ENCODE measurements at places on chromosomes 4 and X.

- DNase-seq, result no peak
These were observed 36.4 kb downstream of the NELFA start for GRCh38 chr4:1972414-1972813.

GRCh38 chrX:43450355-43450754 lies 205.7 kb upstream of the MAOA start:
- DNase-seq, result no peak

GRCh38 chrX:45172890-45173289 lies 27.8 kb downstream of the DIPK2B start:
- no peak for DNase-seq

DNA sequence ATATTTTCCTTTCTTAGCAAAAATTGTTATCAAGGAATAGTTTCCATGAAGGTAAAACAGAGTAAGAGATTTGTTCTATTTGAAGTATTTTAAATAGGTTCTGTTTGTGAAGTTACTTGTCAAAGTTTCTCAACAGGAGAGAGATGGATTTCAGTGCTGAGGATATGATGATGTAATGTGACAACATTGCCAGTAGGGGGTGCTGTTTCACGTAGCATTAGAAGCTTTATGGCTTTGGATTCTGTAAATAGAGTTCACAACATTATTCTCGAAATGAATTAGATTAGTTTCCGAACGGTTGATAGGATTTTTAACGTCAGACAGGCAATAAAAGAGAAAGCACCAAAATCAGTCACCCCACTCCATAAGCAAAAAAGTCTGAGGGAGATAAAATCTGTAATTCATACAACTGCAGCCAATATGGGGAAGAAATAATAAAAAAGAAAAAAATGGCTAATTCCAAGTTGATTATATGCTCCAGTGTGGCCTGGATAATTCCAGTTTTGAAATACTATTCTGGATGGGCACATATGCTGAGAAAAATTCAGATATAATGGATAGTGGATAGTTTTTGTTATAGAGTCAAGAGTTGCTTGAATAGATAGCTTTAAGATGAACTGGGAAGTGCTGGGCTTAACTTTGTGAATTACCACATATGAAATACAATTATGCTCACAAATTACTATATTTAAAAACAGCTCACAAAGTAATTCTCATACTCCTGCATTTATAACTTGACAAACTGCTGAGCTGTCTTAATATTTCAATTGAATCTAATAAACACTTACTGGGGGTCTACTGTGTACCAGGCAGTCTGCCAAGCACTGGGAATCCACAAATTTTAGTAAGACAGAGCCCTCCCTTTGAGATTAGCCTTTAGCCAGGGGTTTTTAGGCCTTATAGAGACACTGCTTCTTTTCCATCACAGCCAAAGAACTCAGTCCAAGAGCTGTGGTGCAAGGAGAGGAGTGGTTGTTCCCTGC lies 109.1 kb downstream of the GPAT3 start:
- DNase-seq, result no peak

DNA sequence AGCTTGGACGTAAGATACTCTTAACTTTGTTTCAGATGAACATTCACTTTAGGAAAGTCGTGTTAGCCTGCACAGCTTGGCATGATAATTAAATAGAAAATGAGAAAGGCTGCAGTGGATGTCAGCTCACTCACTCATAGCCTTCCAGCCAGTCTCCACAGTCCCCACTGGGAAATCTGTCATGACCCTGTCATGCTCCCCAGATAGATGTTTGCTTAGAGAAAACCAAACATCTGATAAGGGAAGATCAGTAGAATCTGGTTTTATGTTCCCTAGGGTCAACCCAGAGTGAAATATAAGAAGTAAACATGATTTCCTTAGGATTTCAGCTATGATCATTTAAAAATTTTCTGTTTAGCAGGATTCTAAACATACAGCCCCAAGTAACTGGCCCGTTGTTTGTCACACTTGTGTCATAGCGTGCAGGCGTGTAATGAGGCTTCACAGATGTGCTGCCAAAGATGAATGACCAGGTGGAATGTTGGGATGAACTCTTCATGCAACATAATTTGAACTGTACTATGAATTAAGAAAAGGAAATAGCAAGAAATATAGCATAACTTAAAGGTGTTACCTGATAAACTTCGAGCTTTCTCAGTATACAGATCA lies 180.1 kb downstream of the BANK1 start:
- DNase-seq, result no peak

GRCh38 chr4:41009411-41009810 lies 204.9 kb downstream of the APBB2 start:
- no peak for DNase-seq

- no peak for DNase-seq
These were observed 54.2 kb downstream of the C4orf50 start for GRCh38 chr4:5964030-5964429.

DNA sequence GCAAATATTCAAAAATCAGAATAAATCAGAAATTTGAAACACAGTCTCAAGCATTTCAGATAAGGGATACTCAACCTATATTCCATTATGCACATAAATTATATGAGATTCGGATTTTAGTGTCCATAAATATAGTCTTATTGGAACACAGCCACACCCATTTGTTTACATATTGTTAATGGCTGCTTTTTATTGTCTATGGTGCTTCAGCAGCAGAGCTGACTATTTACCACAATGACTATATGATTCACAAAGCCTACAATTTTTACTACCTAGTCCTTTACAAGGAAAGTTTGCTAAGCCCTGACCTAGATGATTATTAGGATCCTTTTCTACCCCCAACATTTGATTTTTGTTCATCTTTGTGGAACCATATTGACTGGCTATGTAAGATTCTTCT lies 63.9 kb downstream of the IL1RAPL1 start:
- no peak for DNase-seq

DNA sequence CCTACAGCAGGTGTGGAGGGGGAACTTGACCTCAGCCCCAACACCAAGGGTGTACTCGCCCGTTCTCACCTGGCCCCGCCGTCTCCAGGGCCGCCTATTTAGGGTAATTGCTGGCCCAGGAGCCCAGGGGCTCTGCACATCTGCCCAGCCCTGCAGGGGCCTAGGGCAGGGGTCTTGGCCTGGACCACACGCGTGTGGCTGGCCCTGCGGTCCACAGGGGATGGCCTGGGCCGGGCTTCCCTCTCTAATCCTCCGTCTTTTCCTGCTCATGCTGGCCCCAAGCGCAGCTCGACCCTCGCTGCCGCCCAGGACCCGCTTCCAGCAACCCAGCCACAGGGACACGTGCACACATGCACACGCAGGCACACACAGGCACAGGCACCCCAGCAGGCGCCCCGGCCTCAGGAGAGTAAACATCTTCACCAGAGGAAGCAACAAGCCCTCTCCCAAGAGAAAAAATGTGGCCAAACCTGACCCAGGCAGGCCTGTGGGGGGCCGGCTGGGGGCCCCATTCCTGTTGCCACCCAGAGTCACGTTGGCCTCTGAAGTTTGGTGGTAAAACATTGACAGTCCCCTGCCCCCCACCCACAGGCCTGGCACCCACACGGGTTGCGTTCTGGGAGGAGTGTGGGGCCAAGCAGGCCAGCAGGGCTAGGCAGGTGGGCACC lies 24.6 kb upstream of the FGFR3 start:
- DNase-seq, result no peak

GRCh38 chr4:66728280-66728679 lies 817.0 kb downstream of the CENPC start:
- DNase-seq, result no peak

GRCh38 chrX:154396973-154397887 lies 947 bp upstream of the RPL10 start:
- DNase-seq, result no peak

DNA sequence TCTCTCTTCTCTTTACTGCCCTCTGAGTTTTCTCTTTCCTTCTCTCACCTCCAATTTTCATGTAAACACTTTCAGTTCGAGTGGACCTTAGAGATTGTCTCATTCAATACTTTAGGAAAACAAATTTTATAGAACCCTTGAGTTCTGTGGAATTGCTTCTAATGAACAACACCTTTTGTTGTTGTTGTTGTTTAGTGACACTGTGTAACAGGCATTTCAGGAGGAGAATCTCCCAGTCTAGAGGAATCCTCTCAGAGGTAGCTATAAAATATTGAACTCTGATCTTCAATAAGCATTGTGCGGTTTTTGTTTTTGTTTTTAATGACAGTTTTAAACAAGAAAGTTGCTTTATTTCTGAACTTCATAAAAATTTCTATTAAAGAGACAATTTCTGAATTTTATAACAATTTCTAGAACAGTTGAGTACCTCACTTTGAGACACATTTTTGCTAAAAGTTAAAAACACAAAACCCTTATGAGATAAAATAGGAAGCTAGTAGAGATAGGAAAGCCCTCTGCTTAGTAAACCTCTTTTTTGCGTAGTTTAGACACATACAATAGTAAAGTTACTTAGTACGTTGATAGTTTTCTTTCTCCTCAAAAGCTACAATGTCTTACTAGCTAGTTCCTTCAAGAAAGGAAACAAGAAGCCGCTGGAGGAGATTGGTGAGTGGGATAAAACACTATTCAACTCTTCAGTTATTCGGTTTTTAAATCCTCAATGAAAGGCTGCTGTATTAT lies 38.8 kb downstream of the CLCN3 start:
- DNase-seq, result no peak

GRCh38 chrX:34629572-34629971 lies 27.5 kb downstream of the TMEM47 start:
- DNase-seq, result no peak

DNA sequence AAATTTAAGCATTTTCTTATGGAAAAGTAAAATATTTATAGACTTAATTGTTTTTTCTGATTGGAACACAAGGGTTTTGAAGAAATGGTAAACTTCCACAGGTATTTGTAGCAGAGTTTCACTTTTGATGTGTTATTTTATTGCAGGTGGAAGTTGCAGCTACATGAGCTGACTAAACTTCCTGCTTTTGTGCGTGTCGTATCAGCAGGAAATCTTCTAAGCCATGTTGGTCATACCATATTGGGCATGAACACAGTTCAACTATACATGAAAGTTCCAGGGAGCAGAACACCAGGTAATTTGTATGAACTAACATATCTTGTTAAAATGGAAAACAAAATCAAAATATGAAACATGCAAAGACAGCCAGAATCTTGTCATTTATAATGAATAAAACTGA lies 117.4 kb downstream of the DIPK2B start:
- DNase-seq, result no peak

GRCh38 chr4:6221851-6222760 lies 21.8 kb upstream of the JAKMIP1 start:
- DNase-seq, result no peak

DNA sequence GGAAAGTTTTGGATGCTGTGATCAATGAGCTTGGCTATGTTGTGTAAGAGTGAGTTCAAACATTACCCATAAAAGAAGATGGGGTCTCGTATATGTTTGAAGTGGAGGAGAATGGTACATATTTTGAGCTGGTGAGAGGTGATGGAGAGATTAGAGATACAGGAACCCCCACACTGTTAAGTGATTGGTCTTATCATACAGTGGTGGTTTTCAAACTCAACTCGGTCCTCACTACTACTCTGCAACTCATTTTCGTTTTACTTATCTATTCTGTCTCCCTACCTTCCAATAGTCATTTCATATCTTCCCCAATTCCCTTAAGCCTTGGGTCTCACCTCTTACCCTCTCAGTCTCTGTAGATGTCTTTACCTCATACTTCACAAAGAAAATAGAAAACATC lies 16.4 kb upstream of the TNIP3 start:
- no peak for DNase-seq

GRCh38 chrX:75151827-75152592 lies 4.1 kb downstream of the ABCB7 start:
- no peak for DNase-seq

DNA sequence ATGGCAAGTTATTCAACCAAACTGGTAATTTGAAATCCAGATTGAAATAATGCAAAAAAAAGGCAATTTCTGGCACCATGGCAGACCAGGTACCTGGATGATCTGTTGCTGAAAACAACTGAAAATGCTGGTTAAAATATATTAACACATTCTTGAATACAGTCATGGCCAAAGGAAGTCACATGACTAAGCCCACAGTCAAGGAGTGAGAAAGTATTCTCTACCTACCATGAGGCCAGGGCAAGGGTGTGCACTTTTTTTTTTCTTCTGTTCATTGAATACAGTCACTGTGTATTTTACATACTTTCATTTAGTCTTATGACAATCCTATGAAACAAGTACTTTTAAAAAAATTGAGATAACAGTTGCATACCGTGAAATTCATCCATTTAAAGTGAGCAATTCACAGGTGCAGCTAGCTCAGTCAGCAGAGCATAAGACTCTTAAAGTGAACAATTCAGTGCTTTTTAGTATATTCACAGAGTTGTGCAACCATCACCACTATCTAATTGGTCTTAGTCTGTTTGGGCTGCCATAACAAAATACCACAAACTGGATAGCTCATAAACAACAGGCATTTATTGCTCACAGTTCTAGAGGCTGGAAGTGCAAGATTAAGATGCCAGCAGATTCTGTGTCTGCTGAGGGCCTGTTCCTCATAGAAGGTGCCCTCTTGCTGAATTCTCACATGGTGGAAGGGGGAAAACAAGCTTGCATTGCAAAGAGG lies 4.8 kb upstream of the MPP1 start:
- no peak for DNase-seq

DNA sequence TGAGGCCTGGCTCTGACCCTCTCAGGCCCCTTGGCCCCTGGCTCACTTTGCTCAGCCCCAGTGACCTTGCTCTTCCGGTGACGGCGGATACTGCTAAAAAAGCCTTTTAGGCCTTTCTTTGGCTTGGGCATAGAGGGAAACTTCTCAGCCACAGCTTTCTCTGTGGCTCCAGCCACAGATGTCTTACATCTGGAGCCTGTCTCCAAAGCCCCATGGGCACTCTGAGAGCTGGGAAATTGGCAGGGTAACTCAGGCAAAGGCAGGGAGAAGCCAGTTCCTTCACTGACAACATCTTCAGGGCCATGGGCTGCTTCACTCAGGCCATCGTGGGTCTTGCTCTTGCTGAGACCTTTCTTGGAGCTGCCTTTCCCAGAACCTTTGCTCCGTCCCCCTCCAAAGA lies 12.8 kb downstream of the AMER1 start:
- no peak for DNase-seq

- DNase-seq, result no peak
These were observed 34.6 kb upstream of the DIAPH2 start for GRCh38 chrX:96650023-96650422.

DNA sequence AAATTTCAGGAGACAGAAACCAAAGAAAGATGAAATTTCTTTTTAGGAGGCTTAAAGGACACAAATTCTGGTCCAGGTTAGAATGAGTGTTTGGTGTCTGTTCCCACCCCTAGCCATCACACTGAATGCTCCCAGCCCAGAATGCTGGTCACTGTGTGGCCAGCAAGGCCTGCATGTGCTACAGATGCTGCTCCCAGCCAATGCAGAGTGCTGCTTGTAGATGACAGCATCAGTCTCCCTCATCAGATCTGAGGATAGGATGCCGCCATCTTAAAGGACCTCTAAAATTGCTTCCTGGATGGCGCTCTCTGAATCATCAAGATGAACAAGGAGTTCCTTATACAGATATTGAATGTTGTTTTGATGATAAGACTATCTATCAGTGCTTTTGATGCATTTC lies 17.9 kb upstream of the UBA6 start:
- no peak for DNase-seq

Data from naive thymus-derived CD8-positive, alpha-beta T cell (primary cell).